ENCODE measurements at places on chromosomes 2 and 18. TPM values are rescaled to one million over a fixed set of nuclear protein-coding genes. Genes with fewer than 3 reads are reported as not detected.

Gene ACOXL
- total RNA-seq = 0.81 TPM

DNA sequence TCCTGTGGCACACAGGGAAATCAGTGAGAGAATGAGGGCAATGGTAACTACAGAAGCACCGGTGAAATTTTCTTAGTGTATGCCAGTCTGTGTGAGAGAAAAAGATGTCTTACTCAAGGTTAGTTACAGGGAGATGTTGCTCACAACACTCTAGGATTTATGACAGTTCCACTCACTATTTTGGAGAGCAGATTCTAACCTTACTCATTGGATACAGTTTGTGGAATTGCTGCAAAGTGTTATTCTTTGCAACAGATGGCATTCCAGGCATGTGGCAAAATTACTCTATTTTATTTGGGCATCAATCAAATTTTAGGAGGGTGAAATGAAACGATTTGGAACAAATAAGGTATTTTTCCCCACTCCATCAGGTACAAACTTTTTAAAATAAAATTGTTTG lies 449.1 kb downstream of the PIK3C3 start:
- no peak for DNase-seq

DNA sequence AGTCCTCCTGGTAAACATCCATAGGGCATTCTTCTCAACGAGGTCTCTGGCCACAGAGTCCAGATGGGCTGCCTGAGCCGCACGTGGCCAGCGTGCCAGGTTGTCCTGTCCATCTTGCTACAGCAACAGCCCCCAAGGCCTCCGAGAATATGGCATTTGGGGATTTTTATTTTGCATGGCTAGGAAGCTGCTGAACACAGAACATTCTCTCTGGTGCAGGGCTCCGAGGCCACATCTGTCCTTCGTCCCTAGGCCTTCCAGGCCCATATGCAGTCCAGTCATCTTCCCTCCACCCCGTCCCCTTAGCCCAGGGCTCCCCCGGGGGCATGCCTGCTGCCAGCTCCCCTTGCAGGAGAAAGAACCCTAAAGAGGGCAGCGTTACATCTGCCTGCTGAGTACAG lies 2.3 kb downstream of the HDAC4 start:
- DNase-seq = no peak

GRCh38 chr2:144229296-144229695 lies 290.6 kb downstream of the ZEB2 start:
- no peak for DNase-seq

Gene MGAT4A
- 15.4 TPM for total RNA-seq

Gene LONRF2
- not detected for total RNA-seq

Gene UGT1A5
- total RNA-seq = not detected

Gene NAT8
- not detected for total RNA-seq

Gene NEUROD1
- not detected for total RNA-seq

- DNase-seq = no peak
Observed at GRCh38 chr18:75384144-75384543, 43.4 kb downstream of the SMIM21 start.

DNA sequence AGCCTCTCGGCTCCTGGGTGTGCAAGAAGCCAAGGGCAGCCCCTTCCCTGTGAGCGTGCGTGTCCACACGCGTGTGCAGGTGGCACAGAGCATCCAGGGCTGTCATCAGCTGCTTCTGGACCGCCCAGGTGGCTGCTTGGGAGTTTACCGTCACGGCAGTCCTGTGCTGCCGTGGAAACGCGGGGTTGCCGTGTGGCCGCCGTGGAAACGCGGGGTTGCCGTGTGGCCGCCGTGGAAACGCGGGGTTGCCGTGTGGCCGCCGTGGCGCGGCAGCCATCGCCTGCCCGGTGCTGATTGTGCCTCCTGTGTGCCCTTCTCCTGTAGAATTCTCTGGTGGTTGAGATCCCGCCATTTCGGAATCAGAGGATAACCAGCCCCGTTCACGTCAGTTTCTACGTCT lies 71.4 kb downstream of the NFATC1 start:
- DNase-seq = no peak

DNA sequence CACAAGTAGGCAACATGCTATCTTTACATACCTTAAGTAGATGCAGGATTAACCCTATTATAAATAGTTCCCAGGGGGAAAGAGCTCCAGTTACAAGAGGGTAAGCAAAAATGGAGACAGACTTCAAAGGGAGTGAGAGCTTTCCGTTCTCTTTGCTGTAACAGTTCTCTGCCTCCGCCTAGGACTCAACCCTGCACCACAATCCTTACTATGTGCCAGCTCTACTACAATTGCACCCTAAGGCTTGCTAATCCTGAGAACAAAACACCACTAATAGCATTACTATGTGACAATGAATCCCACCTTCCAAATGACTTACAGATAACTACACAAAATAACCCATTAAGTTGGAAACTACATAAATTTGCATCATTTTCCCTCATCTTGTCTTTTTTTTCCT lies 7.7 kb downstream of the ZBTB14 start:
- DNase-seq = peak; percentile 34

Gene NGEF
- total RNA-seq = not detected

DNA sequence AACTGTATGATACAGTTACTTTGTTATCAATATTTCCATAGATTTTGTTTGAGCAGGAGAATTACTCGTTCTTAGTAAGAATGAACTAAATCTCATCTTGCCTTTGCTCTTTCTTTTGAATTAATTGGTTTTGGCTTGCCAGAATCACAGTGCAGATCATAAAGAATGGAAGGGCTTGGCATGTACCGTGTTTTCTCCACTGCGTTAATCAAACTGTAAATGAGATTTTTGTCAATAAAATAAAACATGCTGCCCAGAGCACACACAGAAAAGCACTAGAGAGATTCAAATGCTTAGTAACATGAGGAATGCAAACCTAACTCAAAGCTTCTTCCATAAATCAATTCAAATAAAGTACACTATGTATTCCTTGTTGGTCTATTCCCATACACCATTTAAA lies 229.6 kb upstream of the CDH2 start:
- no peak for DNase-seq

- DNase-seq = no peak
Observed at GRCh38 chr2:32172870-32173269, 7.2 kb downstream of the SLC30A6 start.

GRCh38 chr2:234643407-234643806 lies 146.5 kb upstream of the ARL4C start:
- DNase-seq = peak; percentile 22

DNA sequence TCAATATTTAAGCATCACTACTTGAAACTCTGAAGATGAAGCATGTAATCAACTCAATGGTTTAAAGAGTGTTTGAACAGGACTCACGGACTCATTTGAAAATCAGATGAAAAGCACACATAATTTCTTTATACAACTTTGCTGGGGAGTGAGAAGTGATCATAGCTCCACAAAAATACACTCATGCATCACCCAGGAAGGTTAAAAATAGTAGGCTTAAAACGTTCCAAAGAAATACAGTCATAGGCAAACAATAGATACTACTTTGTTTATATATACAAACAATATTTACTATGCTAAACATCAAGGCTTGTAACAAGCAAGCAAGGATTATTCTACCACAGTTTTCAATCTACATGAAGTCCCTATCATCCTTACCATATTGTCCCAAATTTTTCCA lies 11.6 kb downstream of the HNRNPLL start:
- no peak for DNase-seq

Gene SERPINB10
- total RNA-seq = not detected

Gene IL1RL1
- not detected for total RNA-seq

DNA sequence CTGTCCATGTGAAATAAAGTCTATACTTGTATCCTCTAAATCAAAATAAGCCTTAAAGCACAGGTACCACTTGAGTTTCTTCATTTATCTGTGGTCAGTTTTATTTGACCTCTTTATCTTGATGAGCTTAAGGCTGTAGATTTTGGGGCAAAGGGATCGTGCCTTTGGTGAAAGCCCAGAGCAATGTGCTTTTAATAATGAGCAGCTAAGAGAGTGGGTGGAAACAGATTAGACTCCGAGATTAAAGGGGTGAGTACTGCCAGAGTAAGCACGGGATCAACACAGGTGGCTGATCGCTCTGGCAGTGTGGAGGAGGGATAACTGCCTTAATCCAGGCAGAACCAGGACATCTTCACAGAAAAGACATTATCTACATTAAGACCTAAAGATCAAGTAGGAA lies 280.4 kb downstream of the TDRD15 start:
- DNase-seq = no peak
